ENCODE measurements at places on chromosomes 3 and 15. TPM values are rescaled to one million over a fixed set of nuclear protein-coding genes. Genes with fewer than 3 reads are reported as not detected.

DNA sequence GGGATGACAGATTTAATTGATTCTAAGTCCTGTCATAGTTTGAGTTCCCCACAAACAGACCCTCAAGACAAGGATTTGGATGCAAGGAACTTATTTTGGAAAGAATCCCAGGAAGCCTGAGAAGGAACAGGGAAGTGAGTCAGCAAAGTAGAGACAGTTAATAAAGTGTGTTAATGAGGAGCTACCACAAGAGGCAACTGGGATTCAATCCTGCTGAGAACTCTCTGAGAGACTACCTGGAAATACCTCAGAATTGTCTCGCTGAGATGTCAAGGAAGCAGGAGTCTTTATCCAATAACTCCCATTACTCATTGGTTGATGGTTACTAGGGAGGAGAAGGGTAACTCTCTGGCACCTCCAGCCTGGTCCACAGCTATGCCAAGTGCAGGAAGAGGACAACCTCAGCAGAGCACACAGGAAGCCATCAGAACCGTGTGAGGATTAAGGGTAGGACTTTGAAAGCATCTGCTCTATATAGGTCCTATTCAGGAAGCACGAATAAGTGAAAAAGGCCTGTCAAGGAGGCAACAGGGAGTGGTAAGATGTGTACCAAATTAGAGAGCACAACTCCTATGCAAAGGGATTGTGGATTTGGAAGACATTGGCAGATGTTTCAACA lies 311.1 kb upstream of the KCNH8 start:
- no peak for DNase-seq

DNA sequence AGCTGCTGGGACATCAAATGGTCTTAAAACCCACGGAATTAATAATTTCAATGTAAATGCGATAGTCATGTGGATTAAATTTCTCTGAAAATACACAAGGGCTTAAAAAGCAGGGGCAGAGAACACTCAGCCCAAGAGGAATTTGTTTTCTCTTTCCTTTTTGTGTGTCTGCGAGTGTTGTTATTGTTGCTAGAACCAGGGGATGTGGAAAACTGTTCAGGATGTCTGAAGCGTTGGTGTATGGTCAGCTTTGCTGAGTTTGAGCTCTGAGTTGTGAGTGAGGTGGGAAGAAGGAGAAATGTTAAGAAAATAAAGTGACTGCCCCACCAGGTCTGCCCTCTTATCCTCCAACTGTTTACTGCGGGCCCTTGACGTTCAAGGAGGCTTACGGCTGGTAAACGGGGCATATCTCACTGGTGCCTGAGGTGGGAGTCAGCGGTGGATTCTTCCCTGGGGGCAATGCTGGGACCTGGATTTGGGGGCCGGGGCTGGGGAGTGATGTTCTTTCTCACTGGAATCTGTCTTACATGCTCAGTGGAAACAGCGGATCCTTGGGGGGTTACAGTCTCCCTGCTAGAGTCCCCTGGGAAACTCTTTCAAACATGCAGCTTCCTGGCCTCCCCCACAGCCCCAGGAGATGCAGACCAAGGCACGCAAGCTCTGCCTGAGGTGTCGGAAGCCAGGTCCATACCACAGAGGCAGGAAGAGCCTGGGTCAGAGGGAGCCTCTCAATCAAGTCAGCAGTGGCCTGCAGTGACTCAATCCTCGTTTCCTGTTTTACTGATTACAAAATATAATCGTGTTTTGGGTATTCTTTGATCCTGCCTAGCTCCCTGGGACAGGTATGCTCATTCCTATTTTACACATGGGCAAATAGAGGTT lies 41.8 kb downstream of the ITGA11 start:
- DNase-seq, result no peak

- peak; percentile 91 for DNase-seq
Observed at GRCh38 chr3:52216585-52217408, 8.6 kb downstream of the TLR9 start.

- DNase-seq, result no peak
Observed at GRCh38 chr15:91061230-91061629, 38.8 kb upstream of the SV2B start.

DNA sequence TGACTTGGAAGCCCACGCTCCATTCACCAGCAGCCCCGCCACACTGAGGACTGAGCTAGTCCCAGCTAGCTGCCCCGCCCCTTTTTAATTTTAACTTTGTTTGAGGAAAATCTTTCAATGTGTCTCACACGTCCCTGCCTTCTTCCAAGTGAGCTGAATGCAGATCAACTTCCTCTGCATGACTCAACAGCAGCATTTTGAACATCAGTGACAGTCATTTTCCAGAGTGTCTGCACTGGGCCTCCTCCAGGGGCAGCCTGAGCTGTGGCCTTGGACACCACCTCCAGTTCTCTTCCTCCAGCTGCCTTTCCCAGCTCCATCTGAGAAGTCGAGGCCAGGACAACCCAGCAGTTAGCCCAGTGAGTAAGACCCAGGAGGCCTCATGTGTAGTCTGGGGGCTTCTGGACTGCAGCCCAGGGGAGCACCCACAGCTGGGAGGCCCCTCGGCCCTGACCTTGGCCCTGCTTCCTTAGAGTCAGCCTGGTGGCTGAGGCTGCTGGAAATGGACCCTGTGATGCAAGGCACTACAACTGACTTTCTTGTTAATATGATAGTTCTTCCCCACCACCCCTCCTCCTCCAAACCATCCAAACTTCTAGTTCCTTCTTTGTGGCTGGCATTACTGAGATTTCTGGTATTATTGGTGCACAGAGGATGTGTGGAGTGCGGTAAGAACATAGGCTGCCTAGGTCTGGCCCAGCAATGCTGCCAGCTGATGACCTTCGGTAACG lies 21.4 kb upstream of the ESYT3 start:
- DNase-seq, result peak; percentile 42

- peak; percentile 85 for DNase-seq
Observed at GRCh38 chr3:64209866-64210621, 15.2 kb downstream of the PRICKLE2 start.

DNA sequence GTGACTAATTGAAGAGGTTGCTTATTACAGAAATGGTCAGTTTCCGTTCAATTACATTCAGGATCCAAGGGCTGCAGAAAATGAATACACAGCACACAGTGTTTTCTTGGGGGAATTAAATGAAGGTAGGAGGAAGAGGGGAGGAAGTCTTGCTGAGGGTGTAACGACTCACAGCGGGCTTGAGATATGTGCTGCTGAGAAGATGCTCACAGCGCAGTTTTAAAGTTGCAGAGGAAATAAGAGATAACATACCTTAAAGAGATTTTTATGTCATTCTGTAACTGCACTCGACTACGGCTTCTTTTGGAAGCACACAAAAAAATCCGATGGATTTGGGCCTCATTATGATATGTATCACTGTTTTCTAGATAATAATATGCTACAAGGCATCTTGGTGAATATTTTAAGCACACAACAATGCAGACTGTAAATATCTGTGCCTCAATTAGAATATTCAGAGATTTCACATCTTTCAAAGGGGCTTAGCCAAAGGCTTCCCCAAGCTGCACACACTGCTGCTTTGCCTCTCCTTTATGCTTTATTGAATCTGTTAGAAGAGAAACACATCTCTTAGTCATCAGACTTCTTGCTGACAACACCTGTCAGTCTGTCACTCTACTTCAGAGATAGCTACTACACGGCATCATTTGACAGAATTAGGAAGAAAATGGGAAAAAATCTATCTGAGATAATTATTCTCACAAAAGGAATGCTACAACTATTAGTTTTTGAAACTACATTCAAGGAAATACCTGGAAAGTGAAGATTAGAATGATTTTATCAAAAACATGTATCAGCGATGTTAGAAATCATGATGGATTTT lies 773.2 kb downstream of the OTOL1 start:
- no peak for DNase-seq

The GOLGA8G gene
- not detected for polyA plus RNA-seq

The C3orf49 gene
- polyA plus RNA-seq, result 0.30 TPM

The CILP gene
- polyA plus RNA-seq, result 14.2 TPM

Data from muscle of leg (tissue), 16 donors.